Naive thymus-derived CD8-positive, alpha-beta T cell (primary cell): ENCODE measurements at places on chromosomes 7 and 10. TPM values are rescaled to one million over a fixed set of nuclear protein-coding genes. Genes with fewer than 3 reads are reported as not detected.
A peak's percentile ranks its signal among the peaks of the same experiment; 100 is the strongest.

SP4 gene
- 12.7 TPM for polyA plus RNA-seq

CYP26A1 gene
- not detected for polyA plus RNA-seq

CRYGN gene
- polyA plus RNA-seq, result 0.65 TPM

IFIT1B gene
- polyA plus RNA-seq, result not detected

LRRC18 gene
- polyA plus RNA-seq, result not detected

CAMK2B gene
- not detected for polyA plus RNA-seq

DNA sequence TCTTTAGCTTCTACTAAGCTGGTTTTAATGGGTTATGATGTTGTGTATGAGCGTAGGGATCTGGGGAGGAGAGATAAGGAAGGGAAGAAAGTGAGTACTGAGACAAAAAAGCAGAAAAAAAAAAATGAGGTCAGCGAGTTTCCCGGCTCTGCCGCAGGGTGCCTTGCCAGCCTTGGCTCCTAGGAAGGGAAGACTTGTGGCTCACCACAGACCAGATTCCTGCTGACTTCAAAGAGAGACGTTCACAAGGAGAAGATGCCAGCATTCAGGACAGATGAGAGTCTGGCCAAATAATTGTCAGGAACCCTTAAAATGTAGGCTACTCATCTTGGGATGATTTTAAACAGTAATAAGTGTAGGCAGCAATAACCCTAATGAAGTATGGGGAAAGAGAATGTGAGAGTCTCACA, 11.4 kb upstream of the FAS start:
- H3K36me3 ChIP-seq, result no peaks in the 10 kb centered on the region
- no peaks in the 10 kb centered on the region for H3K27me3 ChIP-seq
- H3K27ac ChIP-seq, result no peak overlapping the region
- H3K4me3 ChIP-seq, result no peak overlapping the region

DNA sequence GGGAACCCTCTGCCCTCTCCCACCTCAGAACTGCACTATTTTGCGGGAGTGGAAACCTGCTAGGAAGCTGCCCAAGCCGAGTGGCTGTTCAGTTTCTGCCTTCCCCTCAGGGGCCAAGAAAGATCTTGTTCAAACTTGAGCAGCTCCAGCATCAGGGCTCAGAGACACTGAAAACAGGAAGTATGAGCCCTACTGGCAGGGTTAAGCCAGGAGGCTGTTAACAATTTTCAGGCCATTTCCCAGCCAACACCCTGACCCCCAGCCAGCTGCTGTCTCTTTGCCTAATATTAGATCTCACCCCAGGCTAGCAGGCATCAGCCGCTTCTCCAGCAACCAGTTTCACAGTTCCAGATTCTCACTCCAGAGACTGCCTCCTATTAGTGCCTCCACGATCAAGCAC, 9.2 kb downstream of the PLAU start:
- no peaks in the 10 kb centered on the region for H3K36me3 ChIP-seq
- peaks cover 20% of the 10 kb centered on the region for H3K4me1 ChIP-seq
- H3K27me3 ChIP-seq, result peaks cover 26% of the 10 kb centered on the region
- H3K4me3 ChIP-seq, result no peak overlapping the region

GRCh38 chr7:101164071-101164840, 1.1 kb downstream of the VGF start:
- H3K4me3 ChIP-seq, result peak overlapping the region; percentile 78
- no peak for DNase-seq
- H3K27me3 ChIP-seq, result peaks cover 65% of the 10 kb centered on the region

DNA sequence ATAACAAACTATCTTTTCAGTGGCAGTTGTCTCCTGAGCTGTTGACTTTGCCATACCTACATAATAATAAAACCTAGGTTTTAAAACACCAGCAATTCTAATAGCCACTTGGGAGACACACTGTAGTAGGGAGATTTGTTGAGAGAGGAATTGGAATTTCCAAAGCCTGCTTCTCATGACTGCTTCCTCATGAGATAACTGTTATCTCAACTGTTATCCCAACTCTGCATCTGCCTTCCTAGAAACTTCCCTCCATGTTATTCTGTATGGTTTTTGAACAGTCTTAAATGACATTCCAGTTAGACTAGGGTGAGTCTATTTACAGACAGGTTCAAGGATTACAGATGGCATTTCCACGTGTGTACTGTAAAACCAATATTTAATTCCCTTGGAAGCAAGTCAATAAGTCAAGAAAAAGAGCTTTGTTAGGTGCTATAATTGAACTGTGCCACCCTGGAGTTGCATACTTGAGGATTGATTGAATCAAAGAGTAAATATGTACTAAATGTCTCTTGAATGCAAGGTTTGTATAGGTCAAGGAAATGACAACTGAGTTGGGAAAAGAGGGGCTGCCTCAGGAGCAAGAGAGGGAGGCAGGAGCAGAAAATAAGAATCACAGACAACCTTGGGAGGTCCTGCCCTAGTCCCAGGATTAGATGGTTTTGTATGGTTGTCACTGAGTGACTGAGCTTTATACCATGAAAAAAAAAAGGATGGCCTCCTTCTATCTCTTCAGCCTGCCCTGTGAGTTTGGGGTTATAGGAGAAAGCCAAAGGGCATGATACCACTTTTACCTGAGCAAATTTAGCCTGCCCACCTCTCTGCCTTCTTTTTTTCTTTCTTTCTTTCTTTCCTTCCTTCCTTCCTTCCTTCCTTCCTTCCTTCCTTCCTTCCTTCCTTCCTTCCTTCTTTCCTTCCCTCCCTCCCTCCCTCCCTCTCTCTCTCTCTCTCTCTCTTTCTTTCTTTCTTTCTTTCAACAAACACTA, 9.9 kb upstream of the TM9SF3 start:
- no peak overlapping the region for H3K4me3 ChIP-seq
- H3K36me3 ChIP-seq, result no peaks in the 10 kb centered on the region
- H3K27me3 ChIP-seq, result peaks cover 3% of the 10 kb centered on the region
- no peak overlapping the region for H3K27ac ChIP-seq

DNA sequence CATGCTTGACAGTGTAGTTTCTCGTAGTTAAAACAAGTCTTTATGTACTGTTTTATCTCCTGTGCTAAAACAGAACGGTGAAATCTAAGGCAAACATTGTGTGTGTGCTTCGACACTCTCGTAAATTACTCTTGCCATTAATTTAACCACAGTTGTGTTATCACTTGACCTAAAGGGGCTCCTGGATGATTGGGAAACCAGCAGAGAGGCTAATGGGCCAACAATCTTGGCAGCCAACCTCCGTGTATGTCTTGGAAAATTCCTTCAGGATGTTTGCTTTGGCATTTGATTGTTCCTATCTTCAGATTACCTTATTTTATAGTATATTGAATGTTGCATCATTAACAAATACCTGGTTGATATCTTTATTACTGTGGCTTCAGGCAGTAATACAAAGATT, 409.5 kb downstream of the SDK1 start:
- peaks cover 4% of the 10 kb centered on the region for H3K27me3 ChIP-seq
- H3K36me3 ChIP-seq, result peaks cover 6% of the 10 kb centered on the region
- H3K27ac ChIP-seq, result no peak overlapping the region
- H3K4me1 ChIP-seq, result peaks cover 4% of the 10 kb centered on the region
- no peak overlapping the region for H3K4me3 ChIP-seq
- no peak for DNase-seq

- H3K4me1 ChIP-seq, result no peaks in the 10 kb centered on the region
- H3K36me3 ChIP-seq, result no peaks in the 10 kb centered on the region
- H3K27me3 ChIP-seq, result no peaks in the 10 kb centered on the region
- DNase-seq, result no peak
Observed at GRCh38 chr7:81887098-81888090, 117.5 kb upstream of the HGF start.

DNA sequence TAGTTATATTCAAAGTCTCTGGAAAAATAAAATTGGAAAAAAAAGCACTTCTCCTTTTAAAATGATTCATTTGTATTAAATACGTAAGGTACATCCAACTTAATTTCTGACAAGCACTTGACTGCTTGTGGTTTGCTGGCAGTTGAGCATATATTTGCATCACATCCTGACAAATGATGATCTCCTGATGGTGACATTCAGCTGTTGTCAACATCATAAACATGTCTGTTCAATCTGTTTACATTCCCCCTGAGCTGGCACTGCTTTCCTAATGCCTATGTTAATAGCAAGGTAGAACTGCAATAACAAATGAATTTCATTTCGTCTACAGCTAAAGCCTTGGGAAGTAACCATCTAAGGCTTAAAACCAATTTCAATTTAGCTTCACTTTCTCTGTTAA, 24.4 kb downstream of the TSPAN12 start:
- H3K36me3 ChIP-seq, result no peaks in the 10 kb centered on the region
- H3K4me3 ChIP-seq, result no peak overlapping the region
- DNase-seq, result no peak
- no peaks in the 10 kb centered on the region for H3K4me1 ChIP-seq
- peaks cover 23% of the 10 kb centered on the region for H3K27me3 ChIP-seq
- no peak overlapping the region for H3K27ac ChIP-seq

DNA sequence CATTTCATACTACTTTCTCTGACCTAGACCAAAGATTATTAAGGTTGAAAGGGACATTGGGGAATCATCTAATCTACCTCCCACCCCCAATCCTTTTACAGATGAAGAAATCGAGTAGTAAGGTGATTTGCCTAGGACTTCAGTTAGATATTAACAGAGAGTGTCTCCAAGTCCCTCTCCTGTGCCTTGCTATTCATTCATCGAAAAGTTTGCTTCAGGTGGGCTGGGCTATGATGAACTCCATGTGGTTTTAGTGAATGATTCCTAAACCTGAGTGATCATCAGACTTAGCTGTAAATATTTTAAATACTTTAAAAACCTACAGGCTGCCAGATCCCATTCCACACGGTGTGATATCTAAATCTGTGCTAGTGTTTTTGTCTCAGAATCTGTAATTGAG, 259.4 kb upstream of the SORCS1 start:
- H3K27ac ChIP-seq, result no peak overlapping the region
- no peaks in the 10 kb centered on the region for H3K27me3 ChIP-seq
- DNase-seq, result no peak
- H3K4me1 ChIP-seq, result no peaks in the 10 kb centered on the region
- H3K36me3 ChIP-seq, result no peaks in the 10 kb centered on the region
- H3K4me3 ChIP-seq, result no peak overlapping the region

GRCh38 chr10:132502544-132503300, 34.9 kb upstream of the INPP5A start:
- peaks cover 3% of the 10 kb centered on the region for H3K27me3 ChIP-seq
- no peak for DNase-seq
- no peaks in the 10 kb centered on the region for H3K36me3 ChIP-seq

DNA sequence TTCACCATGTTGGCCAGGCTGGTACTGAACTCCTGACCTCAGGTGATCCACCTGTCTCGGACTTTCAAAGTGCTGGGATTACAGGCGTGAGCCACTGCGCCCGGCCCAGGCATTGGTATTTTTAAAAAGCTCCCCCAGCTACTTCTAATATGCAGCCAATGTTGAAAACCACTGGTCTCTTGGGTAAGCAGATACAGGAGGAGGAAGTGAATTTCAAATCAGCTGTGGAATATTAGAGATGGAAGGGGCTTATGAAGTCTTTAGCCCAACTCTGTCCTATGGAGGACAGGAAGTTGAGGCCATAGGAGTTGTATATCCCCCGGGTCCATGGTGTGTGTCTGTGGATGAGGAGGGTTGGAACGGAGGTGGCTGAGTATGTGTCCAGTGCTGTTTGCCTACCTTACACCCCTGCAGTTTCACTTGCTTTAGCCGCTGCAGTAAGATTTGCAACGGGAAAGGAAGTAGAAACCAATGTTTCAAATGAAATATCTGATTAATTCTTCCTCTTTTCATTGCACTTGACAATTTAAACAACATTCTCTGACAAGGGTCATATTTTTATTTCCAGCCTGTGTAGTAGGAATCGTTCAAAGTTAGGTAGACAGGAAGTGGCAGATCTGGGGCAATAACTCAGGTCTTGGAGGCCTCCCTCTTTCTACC, 3.4 kb downstream of the PDE6C start:
- H3K4me3 ChIP-seq, result no peak overlapping the region
- H3K27me3 ChIP-seq, result peaks cover 4% of the 10 kb centered on the region
- no peak overlapping the region for H3K27ac ChIP-seq
- peaks cover 7% of the 10 kb centered on the region for H3K4me1 ChIP-seq

GRCh38 chr7:55592492-55592891, 20.2 kb upstream of the VOPP1 start:
- H3K36me3 ChIP-seq, result no peaks in the 10 kb centered on the region
- no peak for DNase-seq
- H3K4me3 ChIP-seq, result no peak overlapping the region
- H3K4me1 ChIP-seq, result peaks cover 7% of the 10 kb centered on the region
- H3K27ac ChIP-seq, result no peak overlapping the region

GRCh38 chr10:93711891-93712290, 9.5 kb upstream of the FRA10AC1 start:
- H3K4me1 ChIP-seq, result no peaks in the 10 kb centered on the region
- H3K36me3 ChIP-seq, result peaks cover 3% of the 10 kb centered on the region
- H3K27me3 ChIP-seq, result peaks cover 9% of the 10 kb centered on the region
- no peak overlapping the region for H3K27ac ChIP-seq

DNA sequence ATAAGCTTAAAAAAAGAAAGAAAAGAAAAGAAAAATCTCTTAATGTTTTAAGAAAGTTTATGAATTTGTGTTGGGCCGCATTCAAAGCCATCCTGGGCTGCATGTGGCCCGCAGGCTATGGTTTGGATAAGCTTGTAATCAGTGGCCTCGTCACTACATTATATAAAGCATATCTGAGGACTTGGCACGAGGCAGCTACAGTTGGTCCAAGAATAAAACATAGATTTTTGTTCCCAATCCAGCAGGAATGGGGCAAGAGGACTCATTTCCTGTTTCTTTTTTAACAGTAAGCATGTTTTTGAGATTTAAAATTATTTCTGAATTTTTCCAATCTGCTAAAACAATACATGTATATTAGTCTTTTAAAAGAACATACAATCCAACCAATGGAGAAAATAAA, 28.6 kb downstream of the MCM10 start:
- no peaks in the 10 kb centered on the region for H3K4me1 ChIP-seq
- no peaks in the 10 kb centered on the region for H3K36me3 ChIP-seq
- H3K27me3 ChIP-seq, result no peaks in the 10 kb centered on the region
- no peak overlapping the region for H3K27ac ChIP-seq
- DNase-seq, result no peak
- no peak overlapping the region for H3K4me3 ChIP-seq
